PC-9 (cell line): ENCODE measurements at places on chromosomes 5 and 9. TPM values are rescaled to one million over a fixed set of nuclear protein-coding genes. Genes with fewer than 3 reads are reported as not detected.

DNA sequence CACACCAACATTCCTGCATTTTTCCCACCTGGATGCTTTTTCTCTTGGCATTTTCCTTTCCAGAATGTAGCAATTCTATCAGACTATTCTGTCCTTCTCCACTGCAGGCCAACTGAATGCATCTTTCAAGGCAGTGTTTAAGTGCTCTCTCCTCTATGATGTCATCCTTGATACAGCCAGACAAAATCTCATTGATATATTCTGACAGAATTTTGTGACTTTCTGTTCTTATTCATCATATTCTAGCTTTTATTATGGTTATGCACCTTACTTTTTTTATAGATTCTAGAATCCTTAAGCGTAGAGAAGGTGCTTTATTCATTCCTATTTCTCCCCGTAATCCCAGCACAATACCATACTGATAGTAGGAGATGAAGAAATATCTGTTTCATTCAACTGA, 355.5 kb upstream of the CCNH start:
- DNase-seq = no peak

DNA sequence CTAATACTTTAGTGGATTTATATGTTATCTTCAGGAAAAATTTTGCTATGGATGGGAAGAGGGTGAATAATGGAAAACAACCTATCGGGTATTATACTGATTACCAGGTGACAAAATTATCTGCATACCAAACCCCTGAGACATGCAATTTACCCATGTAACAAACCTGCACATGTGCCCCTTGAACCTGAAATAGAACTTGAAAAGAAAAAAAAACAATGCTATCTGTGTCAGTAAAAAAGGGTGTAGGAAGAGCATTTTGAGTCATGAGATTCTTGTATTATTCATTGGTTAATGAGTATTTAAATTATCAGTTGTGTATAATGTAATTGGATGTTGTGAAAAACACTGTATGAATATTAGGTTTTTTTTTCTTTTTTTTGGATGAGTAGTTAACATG, 75.4 kb downstream of the PRR16 start:
- no peak for DNase-seq

DNA sequence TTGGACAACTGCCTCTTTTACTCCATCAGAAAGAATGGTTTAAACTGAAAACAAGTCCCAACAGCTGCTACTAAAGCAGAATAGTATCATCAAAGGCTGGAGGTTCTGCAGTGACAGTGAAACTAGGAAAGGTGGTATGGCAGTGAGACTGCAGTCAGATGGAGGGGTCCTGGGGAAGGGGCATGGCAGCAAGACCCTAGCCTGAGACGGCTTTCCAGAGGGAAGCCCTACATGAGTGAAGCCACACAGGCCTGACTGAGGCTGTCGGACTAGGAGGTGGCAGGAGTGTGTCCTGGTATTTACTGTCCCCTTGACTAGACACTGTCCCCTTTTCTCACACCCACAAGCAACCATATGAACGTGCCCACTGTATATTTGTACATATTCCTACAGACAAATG, 40.4 kb upstream of the IPPK start:
- DNase-seq = no peak

- no peak for DNase-seq
These were observed 12.3 kb downstream of the CCNH start for GRCh38 chr5:87400305-87400899.

- DNase-seq = no peak
These were observed at the start of gene BASP1 for GRCh38 chr5:17217493-17218352. BASP1 (plus strand) TSS chr5:17217631; CDS start chr5:17275217, 57,586 bp downstream.

DNA sequence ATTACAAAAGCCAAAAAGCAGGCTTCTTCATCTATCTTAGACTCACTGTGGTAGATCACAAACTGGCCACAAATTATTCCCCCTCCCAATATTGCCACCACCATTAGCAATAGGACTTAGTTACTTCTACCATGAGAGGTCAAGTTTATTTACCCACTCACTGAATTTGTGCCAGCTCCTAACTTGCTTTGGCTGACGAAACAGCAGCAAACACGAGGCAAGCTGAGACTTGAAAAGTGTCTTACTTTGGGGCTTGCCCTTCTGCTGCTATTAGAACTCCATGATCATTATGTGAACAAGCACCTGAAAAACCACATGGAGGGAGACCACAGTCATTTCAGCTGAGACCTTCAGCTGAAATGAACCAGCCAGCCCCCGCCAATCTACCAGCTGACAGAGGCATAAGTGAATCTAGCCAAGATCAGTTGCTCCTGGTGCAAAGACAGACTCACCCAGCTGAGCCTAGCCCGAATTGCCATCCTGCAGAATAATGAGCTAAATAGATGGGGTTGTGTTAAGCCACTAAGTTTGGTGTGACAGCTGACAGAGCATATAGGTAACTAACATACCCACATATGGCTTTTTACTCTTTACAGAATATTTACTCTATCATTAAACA, 5.7 kb downstream of the WDR41 start:
- DNase-seq = no peak

DNA sequence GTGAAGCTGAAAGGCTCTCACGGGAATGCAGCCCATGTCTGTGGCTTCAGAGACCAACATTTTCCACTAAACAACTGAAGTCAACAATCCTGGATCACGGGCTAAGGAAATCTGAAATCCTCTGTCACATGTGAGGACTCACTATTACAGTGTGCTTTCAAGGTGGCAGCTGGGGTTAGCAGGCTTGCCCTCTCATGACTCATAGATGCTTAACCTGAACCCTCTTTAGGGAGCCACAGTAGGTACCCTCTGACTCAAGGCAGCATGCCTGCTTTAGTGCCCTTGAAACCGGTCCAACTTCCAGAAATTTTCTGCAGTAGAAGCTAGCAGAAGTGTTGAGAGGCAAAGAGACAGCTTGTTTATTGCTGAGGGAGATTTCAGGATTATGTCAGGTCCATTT, 232.5 kb downstream of the GABRB2 start:
- DNase-seq = no peak

- DNase-seq = no peak
These were observed 116.5 kb downstream of the PIK3R1 start for GRCh38 chr5:68332080-68332451.

CENPK gene
- 34.6 and 45.6 TPM in 2 replicates for total RNA-seq
